Upper lobe of right lung (tissue), 1 donor: ENCODE measurements at places on chromosomes 3 and 15.

- DNase-seq, result no peak
Observed at GRCh38 chr3:14614189-14614588, 37.4 kb upstream of the CCDC174 start.

- no peak for DNase-seq
Observed at GRCh38 chr3:79032686-79033318, 735.0 kb downstream of the ROBO1 start.

DNA sequence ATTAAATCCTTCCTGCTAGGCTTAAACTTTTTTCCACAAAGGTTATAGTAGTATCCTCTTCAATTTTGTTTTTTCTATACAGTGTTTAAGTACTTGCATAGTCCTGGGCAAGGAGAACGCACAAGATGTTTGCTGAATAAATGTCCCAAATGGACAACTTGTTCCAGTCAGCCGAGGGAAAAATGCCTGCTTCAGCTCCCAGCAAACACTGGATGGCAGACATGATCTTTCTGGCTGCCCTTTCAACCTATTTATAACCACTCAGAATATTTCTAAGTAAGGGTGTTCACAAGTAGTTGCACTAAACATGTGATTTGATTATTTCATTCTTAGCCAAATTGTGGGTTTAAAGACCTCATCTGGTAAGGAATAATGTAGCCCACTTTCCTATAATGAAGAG, 29.8 kb downstream of the GNB4 start:
- DNase-seq, result no peak

DNA sequence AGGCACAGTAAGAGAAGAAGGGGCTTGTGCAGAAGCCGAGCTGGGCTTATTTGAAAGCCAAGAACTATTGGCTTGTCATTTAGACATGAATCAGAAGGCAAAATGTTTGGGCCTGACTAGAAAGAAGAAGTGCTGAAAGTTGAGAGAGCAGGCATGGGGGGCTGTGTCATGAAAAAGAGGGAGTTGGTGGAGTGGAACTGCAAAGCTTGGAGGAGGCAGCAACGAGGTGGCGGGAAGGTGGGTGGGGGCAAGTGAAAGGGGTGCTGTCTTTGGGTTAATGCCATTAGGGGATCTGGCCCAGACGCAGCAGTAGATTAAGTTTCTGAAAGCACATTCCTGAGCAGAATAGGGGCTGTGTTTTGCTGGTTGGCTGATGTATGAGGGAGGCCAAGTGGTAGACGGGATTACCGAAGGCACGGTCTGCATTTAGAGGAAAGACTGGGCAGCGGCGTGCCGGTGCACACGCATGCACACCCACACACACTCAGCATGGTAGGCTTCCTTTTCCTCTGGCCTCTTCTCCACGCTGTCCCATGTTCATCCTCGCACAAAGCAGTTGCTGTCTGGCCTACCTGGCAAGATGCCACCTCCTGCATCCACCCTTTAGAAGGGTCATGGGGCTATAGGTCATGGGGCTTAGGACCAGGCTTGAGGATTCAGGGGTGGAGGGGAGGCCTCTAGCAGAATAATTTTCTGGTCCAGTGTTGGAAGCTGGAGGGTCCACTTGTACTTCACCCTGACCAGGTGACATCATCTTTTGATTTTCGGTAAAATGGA, 43.0 kb downstream of the BOC start:
- no peak for DNase-seq

DNA sequence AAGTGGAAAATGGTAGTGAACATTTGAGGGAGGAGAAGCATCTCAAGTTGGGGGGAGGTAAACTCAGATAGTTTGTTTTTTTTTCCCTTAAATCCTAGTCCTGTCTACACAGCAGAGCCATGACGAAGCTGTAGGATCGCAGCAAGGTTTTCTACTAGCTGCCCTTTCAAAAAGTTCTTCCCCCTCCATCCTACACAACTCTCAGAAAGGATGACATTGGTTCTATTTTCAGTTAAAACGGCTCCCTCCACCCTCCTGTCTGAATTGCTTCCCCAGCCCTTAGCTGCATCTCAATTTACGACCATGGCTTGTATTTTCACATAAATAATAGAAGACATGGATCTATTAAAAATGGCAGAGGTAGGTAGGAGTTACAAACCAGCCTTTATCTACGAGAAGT, 2.2 kb downstream of the HOMER2 start:
- DNase-seq, result no peak

DNA sequence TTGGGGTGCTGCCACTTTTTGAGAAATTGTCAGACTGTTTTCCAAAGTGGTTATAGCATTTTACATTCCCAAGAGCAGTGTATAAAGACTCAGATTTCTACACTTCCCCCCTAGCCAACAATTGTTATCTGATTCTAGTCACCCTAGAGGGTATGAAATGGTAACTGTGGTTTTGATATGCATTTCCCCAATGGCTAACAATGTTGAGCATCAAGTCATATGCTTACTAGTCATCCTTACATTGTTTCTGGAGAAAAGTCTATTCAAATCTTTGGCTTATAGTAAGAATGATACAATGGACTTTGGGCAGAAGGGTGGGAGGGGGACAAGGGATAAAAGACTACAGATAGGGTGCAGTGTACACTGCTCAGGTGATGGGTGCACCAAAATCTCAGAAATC, 73.3 kb downstream of the CSNK1G1 start:
- no peak for DNase-seq

DNA sequence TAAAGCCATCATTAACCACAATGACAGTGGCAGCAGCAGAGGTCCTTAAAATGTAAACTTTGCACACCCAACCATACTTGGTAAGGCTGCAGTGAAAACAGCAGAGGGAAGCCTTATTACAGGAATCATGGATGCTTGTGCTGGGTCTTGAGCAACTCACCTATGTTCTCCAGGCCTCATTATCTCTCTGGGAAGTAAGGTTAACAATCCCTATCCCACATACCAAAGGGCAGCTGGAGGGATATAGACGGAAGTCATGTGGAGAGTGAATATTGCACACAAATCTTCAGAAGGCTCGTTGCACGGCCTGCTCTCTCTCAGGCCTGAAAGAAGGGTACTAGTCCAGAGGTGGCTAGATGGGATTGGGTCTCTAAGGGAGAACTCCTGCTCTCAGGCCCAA, 25.8 kb upstream of the CELF6 start:
- DNase-seq, result no peak

DNA sequence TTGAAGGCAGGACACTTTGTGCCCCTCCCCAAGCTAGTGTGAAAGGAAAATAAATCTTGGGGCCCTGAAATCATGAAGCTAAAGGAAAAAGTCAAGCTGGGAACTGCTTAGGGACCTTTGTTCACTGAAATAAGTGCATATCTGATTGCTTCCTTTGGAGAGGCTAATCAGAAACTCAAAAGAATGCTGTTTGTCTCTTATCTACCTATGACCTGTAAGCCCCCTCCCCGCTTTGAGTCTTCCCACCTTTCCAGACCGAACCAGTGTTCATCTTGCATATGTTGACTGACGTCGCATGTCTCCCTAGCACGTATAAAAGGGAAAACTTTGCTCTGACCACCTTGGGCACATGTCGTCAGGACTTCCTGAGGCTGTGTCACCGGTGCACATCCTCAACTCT, 53.1 kb downstream of the SLC30A4 start:
- DNase-seq, result no peak

GRCh38 chr15:20341901-20342600, 199.5 kb downstream of the GOLGA6L6 start:
- peak; percentile 89 for DNase-seq

DNA sequence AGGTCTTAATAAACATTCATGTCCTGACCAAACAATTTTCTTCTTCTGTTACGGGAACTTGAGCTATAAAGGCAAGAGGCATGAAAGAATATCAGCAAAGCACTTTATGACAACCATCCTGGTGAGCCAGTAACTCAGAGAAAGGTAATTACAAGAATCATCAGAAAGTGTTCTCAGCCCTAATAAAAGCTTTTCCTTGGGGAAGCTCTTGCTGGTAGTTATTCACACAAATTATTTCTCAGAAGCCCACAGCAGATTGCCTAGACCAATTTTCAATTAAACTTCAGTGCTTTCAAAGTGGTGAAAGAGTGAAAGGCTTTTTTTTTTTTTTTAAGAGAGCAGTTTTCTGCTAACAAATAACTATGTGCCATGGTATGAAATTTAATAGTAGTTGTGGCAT, 60.9 kb upstream of the PEX5L start:
- no peak for DNase-seq

GRCh38 chr15:95922431-95922830, 408.1 kb upstream of the NR2F2 start:
- no peak for DNase-seq

DNA sequence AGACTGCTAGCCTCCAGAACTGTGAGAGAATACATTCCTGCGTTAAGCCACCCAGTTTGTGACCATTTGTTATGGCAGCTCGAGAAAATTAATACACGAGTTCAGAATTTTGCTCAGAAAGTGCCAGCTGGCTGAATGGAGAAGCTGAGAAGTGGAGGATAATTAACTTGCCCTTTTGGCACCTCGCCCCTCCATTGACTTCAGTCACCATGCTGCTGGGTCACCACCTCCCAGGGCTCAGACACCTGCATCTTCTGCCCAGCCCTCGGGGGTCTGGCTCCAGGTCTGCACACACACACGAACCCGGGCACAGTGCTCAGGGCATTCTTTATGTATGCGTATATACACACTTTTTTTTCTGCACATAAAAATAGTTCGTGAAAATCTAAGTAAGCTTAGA, 32.0 kb downstream of the AMOTL2 start:
- no peak for DNase-seq

- no peak for DNase-seq
Observed at GRCh38 chr15:82709081-82709420, 624 bp downstream of the AP3B2 start.

GRCh38 chr3:131193641-131194238, 167.1 kb downstream of the NEK11 start:
- no peak for DNase-seq

- no peak for DNase-seq
Observed at GRCh38 chr3:8727605-8728512, 5.7 kb upstream of the CAV3 start.

DNA sequence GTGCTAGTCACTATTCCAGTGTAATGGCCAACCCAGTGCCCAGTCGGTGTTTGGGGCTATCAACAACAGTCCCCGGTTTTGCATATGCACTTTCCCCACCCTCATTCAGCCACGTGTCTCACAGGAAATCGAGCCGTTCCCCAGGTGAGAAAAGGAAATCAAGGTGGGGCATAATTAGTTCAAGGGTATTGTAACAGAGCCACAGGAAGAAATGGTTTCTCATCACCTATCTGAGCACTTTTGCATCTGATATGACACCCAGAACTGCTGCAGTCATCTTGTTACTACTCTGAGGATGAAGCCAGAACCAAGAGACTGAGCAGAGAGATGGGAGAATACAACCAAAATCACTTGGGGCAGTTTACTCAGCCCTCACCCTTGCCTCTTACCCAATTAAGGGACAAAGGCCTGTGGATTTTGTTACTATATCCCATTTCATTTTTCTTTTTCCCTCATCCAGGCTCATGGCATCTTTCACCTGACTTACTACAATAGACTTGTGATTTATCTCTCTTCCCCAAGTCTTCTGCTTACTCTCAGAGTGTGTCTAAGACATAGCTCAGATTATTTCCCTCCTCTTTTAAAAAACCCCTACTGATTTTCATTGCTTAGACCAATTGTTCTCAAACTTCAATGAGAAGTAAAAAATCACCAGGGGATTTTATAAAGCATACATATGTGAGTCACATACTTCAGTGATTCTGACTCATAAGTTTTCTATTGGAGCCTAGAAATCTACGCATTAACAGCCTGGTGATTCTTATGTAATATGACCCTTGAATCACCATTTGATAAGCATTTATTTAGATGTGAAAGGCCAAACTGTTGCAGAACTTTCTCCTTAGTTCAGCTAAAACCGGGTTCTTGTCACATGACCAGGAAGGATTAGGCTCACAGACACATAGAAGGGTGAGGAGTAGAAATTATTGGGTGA, 40.5 kb downstream of the TRAT1 start:
- no peak for DNase-seq
